ENCODE measurements at places on chromosomes 11 and 22. TPM values are rescaled to one million over a fixed set of nuclear protein-coding genes. Genes with fewer than 3 reads are reported as not detected.

GRCh38 chr11:91261513-91261912 lies 963.1 kb upstream of the FAT3 start:
- no peak for DNase-seq

DNA sequence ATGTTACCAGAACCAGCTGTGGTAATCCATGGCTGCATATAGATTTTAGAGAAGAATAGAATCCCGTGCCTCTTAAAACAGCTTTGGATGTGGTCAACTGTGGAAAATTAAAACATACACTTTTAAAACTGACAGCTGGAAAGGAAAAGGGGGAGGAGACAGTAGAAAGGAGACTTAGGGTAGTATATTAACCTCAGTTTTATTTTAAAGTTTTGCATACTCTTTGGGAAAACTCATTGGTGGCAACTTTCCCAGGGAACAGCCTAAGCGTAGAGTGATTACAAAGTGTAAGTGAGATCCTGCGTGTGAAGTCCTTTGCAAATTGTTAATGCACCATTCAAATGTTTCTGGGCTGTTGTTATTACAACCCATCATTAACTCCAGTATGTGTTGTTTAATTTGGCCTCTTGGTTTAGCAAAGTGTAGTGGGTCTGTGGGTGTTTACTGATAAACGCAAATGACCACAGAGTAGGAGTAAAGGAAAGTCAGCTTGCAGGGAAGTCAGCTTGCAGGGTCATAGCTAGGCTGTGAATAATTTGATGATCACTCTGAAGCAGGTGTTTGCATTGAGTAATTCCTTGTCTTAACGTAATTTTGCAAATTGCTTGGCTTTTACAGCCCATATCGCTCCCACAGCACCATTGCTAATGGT lies 88.0 kb upstream of the DBX1 start:
- no peak for DNase-seq

DNA sequence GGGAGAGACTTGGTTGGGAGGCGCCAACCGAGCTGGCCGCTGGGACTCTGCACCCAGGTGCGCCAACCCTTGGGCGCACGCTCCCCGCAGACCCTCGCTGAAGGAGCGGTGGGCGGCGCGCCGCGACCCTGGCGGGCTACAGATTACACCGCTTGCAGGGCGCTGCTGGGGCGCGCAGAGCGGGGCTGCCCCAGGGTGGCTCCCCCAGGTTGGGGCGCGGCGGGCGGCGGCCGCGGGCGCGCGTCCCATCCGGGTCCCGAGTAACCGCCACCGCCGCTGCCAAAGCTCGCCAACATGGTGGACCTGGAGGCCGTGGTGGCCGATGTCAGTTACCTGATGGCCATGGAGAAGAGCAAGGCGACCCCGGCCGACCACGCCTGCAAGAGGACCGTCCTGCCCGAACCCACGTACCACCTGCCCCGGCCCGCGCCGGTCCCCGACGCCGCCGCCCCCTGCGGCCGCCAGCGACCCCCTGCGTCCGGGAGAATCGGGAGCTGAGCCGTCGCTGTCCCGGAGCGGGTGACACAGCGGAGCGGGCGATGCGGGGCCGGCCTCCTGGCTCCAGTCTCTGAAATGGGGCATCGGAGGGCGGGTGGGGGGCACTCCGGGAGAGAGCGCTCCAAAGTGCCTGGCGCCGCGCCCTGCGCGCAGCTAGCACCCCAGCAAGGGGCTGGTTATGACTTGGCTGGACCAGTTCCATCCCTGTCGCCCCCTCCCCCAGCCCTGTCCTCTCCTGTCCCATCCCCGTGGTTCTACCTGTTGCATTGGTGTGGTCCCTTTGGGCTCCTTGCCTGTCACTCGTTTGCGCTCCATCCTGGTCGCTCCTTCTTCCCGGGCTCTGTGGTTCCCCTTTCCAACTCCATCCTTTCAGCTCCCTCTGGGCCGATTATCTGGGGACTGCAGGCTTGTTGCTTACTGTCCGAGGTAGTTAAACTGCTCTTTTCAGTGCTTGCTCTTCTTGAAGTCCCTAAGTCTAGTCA lies 143.3 kb upstream of the GRK3 start:
- no peak for DNase-seq

DNA sequence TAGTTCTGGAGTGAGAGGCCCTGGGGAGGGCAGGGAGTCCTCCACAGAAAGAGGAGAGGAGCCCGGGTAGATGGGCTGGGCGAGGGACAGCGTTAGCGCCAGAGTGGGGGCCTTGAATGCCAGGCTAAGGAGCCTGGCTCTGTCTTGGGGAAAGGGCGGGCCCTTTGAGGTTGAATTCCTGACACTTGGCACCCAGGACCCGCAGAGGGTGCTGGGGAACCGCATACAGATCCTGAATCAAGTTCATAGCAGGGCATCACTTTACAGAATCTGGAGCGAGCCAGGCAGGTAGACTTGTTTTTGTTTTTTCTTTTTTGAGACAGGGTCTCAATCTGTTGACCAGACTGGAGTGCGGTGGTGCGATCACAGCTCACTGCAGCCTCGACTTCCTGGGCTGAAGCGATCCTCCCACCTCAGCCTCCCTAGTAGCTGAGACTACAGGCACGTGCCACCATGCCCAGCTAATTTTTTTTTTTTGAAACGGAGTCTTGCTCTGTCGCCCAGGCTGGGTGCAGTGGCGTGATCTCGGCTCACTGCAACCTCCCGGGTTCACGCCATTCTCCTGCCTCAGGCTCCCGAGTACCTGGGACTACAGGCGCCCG lies 6.1 kb downstream of the CARNS1 start:
- DNase-seq = no peak

DNA sequence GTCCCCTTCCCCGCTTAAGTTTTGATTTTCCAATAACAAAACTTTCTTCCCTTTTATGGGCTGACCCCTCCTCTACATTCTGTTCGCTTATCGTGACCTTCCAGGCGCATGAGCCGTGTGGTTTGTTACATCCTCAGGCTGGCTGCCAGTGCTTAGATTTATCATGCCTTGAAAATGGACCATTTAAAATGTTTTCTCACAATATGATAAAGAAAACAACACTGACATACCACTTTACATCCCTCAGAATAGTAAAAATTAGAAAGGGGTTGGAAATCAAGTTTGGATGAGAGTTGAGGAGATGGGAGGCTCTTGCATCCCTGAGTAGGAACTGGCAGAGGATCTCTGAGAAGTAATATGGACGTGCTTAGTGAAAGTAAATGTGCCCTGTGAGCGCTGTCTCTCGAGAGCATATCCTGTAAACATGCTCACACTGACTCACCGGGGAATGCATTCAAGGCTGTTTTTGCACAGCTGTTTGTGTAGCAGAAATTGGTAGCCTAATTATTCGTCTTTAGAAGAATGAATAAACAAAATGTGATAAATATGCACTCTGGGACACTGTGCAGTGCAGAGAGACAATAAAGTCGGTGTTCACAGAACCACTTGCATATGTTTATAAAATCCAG lies 17.1 kb upstream of the TOLLIP start:
- no peak for DNase-seq

- no peak for DNase-seq
Observed at GRCh38 chr11:67274768-67275605, 8.7 kb downstream of the GRK2 start.

GRCh38 chr11:106304274-106304673 lies 226.8 kb downstream of the AASDHPPT start:
- no peak for DNase-seq

The C11orf86 gene
- polyA plus RNA-seq = not detected

The PGA5 gene
- polyA plus RNA-seq = 1.0 TPM

The TSPAN32 gene
- 3.3 TPM for polyA plus RNA-seq

The SCARF2 gene
- polyA plus RNA-seq = 19.3 TPM

The INS gene
- polyA plus RNA-seq = not detected

The INPP5J gene
- polyA plus RNA-seq = 1.9 TPM

The KRTAP5-2 gene
- not detected for polyA plus RNA-seq

The PGR gene
- 0.03 TPM for polyA plus RNA-seq
